Astrocyte of the cerebellum (primary cell): ENCODE measurements at places on chromosomes 6 and 20.
A peak's percentile ranks its signal among the peaks of the same experiment; 100 is the strongest.

DNA sequence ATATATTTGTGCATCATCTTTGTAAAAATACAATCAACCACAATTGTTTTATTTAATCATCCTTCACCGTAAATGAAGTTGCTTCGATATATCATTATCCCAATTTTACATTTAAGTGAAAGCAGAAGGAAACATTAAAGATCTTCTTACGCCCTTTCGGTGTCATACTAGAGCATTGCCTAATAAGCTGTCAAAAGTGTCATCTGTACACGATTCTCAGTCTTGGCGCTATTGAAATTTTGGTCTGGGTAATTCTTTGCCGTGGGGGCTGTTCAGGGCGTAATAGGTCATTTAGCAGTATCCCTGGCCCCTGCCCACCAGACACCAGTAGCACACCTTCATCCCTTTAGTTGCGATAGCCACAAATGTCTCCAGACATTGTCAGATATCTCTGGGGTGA is 40.4 kb upstream of the TMEM170B start:
- DNase-seq = no peak

DNA sequence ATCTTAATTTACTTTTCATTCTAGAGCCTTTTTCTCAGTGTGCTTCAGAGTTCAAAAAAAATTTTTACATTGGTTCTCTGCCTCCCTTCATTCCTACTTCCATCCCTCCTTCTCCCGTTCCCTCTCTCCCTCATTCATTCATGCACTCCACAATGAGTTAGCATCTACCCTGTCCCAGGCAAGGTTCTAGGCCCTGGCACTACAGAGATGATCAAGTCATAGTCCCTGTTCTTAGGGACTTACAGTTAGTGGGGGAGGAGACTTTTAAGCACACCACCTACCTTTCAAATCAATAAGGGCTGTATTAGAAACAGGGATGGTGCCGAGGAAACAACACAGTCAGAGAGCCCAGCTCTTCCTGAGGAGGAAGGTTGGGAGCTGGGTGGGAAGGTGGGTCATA is 40.3 kb downstream of the MAP3K5 start:
- DNase-seq = no peak

GRCh38 chr6:57147401-57147800 is 24.7 kb upstream of the BAG2 start:
- peak; percentile 32 for DNase-seq

- no peak for DNase-seq
Measured at GRCh38 chr6:41600499-41601247, 37.6 kb upstream of the MDFI start.

DNA sequence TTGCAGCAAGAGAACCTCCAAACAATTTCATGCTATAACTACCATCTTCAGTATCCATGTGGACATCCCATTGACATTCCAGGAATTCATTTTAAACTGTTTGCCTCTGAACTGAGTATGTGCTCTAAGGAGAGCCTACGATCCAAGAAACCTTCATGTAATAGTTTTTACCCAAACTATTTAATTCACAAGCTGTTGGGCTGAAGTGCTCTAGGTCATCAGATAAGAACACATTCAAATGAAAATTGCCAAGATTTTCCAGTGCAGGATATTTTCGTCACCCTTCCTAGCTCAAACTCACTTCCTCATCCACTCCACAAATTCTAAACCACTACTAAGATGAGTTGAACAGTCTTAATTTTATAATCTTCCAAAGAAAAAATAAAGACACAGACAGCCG is 12.8 kb downstream of the RSPO3 start:
- no peak for DNase-seq

DNA sequence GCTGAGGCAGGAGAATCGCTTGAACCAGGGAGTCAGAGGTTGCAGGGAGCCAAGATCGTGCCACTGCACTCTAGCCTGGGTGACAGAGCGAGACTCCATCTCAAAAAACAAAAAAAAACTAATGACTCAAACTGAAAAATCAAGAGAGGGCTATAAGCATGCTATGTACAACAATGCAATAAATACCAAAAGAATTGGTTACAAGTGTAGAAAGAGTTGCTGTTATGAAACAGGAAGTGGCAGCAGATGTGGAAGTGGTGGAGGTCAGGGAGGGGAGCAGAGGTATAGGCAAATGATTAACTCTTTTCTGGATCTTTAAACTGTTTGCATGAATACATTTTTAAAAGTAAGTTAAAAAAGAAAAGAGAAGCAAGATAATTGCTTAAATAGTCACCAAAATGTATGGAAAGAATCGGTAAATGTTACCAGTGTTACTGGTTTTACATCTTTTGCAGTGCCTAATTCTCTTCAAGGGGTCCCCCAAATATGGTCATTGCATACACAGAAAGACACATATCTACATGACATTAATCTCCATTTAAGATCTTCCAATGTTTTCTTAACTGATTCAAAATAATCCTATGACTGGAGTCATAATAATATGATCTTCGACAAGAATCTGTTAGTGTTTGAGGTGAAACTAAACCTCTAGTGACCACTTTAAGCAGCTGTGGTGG is 15.0 kb downstream of the CALHM6 start:
- no peak for DNase-seq

DNA sequence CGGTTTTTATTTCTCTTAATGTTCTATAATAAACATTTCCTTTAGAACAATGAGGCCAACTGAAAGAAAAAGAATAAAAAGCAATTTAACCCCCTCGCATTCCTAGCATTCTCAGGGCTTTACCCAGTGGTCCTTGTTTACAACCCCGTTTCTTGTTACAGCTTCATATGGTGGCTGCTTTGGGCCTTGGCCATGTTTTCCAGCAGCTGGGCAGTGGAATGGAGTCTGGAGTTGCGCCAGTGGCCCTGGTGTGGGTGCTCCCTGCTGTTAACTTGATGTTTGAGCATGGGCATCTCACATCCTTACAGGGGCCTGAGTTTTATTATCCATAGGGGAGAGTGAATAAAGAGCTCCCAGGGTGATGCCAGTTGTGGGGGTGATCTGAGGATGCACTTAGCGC is 18.8 kb downstream of the EFCAB8 start:
- DNase-seq = peak; percentile 70

- DNase-seq = no peak
Measured at GRCh38 chr20:51510936-51511605, 31.4 kb downstream of the NFATC2 start.

GRCh38 chr6:86010915-86011786 is 368.5 kb upstream of the SYNCRIP start:
- DNase-seq = no peak

DNA sequence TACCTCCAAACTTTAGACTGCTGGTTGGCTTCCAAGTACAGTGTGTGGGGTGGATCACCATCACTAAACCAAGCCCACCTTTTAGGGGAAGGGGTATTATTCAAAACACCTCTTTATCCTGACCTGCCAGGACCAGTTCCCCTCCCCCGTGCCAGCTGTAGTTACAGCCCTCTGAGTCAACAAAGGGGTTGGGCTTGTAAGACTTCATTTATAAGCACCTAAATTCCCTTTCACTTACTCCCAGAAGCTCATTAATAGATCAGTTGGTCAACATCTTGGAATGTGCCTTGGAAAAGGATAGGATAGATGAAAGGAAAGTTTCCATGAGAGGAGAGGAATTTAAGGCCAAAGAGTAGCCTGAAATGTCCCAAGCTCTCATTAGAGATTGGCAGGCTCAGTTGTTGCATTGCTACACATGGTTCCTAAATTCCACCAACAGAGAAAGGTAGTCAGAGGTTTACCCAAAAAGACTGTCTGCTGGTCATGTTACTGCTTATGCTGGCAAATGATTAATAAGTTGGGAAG is 59.2 kb downstream of the TNFAIP3 start:
- peak; percentile 62 for DNase-seq

DNA sequence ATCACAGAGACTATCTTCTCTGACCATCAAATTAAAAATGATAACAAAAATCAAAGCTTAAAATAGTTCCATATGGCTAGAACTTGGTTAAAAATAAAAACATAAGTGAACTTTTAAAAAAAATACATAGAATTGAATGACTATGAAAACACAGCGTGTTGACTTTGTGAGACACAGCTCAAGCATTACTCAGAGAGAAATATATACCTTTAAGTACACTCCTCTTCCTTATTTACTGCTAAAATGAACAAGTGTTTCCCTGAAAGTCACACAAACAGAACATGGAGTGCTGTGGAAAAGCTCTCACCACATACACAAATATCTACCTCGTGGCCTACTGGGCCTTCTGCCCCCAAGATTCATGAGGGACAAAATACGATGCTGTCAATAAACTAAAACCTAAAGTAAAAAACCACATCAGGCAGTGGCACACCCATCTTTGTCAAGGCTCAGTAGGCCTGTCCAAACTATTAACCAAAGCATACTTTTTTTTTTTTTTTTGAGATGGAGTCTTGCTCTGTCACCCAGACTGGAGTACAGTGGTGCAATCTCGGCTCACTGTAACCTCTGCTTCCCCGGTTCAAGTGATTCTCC is 7.5 kb downstream of the FAXC start:
- DNase-seq = no peak

DNA sequence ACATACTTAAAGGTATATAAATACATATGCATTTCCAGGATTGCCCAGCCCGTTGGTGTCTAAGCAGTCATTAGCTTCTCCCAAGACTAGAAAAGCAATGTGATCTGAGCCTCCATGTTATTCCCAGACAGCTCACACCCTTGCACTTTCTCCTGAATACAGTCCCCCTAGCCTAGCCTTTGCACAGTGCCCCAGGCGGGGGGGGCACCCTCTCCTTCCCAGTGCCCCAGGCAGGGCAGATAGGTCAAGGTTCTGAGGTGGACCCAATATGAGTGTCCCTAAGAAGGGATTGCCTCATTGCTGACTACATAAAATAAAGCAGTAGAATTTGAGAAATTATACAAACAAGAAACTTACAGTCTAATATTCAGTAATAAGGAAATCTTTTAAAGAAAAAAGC is 15.4 kb upstream of the GNRH2 start:
- no peak for DNase-seq

- DNase-seq = no peak
Measured at GRCh38 chr6:159506048-159506447, 187.0 kb downstream of the SOD2 start.

- no peak for DNase-seq
Measured at GRCh38 chr6:42509765-42510164, 54.1 kb upstream of the UBR2 start.

- DNase-seq = no peak
Measured at GRCh38 chr6:67433124-67433523, 1202.0 kb upstream of the ADGRB3 start.
